Posterior cingulate gyrus (tissue), 11 donors: ENCODE measurements at places on chromosomes 6 and 20.

DNA sequence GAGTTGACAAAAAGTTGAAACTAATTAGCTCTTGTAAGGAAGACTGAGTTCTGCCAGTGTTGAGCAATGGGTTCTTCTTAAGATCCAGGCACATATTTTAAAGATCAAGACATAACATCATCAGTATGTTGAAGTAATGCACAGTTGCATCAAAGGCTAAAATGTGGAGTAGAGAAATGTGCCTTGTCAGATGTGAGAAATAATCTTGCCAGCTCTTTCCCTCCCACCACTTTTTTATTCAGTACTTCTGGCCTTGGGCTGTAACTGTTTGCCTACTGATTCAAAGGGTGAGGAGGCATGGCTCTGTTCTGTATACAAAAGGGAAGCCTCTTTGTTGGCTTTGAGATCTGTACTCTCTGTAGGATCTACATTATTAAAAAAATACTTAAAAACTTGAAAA is 13.1 kb downstream of the PKIB start:
- no peak for DNase-seq

- DNase-seq: peak; percentile 10
Observed at GRCh38 chr6:25279748-25280343, 672 bp downstream of the CARMIL1 start.

GRCh38 chr20:57999465-58000111 is 228.9 kb downstream of the ANKRD60 start:
- no peak for DNase-seq

DNA sequence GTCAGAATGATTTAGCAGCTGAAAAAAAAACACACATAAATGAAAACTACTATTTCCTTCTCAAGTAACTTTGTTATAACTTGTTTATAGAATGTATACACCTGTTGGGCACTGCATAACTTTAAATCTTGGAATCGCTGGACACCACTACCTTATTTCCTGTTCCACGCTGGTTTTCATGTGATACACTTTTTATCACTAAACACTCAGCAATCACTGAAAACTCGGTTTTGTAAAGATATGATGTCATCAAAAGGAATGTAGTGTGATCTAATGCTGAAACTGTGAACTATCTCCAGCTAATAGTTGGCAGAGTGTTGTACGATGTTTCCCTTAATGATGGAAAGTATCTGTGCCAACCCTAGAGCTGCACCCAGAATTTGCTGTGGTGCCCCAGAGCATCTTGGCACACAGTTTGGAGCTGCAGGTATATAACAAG is 127.9 kb downstream of the BACH2 start:
- DNase-seq: no peak

DNA sequence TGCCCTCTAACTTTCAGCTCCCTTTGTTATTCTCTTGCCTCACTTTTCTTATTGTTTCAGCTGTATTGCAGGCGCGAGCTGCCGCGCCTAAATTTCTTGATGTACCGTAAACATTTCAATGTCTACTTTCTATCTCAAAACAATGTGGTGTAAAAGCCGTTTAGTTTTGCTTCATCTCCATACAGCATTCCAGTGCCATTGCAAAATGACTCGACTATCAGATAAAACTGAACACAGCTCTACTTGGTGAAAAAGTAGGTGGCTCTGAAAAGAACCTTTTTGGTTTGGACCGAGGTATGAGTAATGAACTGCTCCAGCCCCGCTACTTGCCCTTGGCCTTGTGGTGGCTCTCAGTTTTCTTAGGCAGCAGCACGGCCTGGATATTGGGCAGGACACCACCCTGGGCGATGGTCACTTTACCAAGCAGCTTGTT is 74.6 kb downstream of the OR2B2 start:
- no peak for DNase-seq
